Right lung (tissue), 10 donors: ENCODE measurements at places on chromosomes 3 and 15. TPM values are rescaled to one million over a fixed set of nuclear protein-coding genes. Genes with fewer than 3 reads are reported as not detected.

GRCh38 chr15:79858469-79858868, 38.3 kb downstream of the MTHFS start:
- DNase-seq, result no peak

- no peak for DNase-seq
Observed at GRCh38 chr3:36957063-36957462, 12.2 kb upstream of the TRANK1 start.

- DNase-seq, result no peak
Observed at GRCh38 chr3:16721494-16721893, 116.3 kb upstream of the DAZL start.

GRCh38 chr3:117131259-117131658, 421.7 kb downstream of the TUSC7 start:
- no peak for DNase-seq

- DNase-seq, result no peak
Observed at GRCh38 chr3:156729460-156730179, 55.2 kb downstream of the TIPARP start.

DNA sequence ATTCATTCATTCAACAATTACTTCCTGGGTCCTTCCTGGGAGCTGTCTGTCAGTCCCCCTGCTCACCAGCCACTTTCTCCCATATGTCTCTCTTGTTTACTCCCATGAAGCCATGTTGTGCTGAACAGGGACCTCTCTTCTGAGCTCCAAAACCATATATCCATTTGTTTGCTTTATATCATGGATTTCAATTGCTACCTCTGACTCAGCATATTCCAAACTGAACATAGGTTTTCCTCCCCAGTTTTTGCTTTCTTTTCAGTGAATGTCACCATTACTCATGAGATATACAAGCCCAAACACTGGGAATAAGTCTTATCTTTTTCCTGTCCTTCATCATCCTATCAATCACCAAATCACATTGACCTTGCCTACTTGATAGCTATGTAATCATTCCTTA, 152.5 kb upstream of the P2RY1 start:
- no peak for DNase-seq

GRCh38 chr15:29849716-29850115, 27.4 kb upstream of the TJP1 start:
- no peak for DNase-seq

GRCh38 chr3:187077537-187077936, 61.8 kb downstream of the RPL39L start:
- DNase-seq, result no peak

DNA sequence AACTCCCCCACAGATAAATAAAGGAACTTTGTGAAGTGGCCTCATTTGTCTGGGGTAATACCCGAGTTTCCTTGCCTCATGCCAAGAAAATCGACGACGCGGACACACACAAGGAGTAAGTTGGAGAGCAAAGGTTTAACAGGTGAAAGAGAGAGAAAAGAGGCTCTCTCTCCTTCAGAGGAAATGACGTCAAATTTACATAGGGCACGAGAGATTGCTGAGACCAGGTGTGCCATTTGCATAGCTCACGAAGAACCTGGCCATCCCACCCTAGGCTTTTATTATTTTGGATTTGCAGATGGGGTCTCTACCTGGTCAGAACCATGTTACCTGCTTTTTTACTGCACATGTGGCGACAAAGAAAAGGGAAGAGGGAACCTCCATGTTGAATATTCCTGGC, 49.3 kb upstream of the IGF2BP2 start:
- DNase-seq, result no peak

DNA sequence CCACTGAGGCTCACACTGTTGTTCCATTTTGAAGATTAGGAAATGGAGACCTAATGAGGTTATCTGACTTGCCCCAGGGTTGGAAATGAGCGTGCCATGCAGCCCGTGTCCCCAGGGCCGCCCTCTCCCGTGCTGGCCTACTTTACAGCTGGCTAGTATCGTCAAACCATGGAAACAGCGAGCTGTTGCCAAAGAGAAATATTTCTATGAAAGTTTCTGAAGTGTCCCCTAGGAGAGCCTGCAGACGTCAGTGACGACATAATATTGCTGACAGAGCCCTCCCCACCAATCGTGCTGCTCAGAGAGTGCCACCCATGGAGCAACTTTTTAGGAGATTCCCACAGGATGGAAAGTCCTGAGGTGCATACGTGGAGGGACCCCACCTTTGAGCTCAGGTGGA, 11.2 kb upstream of the FAM174B start:
- peak; percentile 91 for DNase-seq

DUOX1 gene
- polyA plus RNA-seq, result 5.2 TPM

VIPR1 gene
- 12.6 TPM for polyA plus RNA-seq

GRCh38 chr3:13718436-13718835, 161.4 kb downstream of the WNT7A start:
- no peak for DNase-seq

- no peak for DNase-seq
Observed at GRCh38 chr3:131048030-131048429, 21.4 kb downstream of the NEK11 start.

DNA sequence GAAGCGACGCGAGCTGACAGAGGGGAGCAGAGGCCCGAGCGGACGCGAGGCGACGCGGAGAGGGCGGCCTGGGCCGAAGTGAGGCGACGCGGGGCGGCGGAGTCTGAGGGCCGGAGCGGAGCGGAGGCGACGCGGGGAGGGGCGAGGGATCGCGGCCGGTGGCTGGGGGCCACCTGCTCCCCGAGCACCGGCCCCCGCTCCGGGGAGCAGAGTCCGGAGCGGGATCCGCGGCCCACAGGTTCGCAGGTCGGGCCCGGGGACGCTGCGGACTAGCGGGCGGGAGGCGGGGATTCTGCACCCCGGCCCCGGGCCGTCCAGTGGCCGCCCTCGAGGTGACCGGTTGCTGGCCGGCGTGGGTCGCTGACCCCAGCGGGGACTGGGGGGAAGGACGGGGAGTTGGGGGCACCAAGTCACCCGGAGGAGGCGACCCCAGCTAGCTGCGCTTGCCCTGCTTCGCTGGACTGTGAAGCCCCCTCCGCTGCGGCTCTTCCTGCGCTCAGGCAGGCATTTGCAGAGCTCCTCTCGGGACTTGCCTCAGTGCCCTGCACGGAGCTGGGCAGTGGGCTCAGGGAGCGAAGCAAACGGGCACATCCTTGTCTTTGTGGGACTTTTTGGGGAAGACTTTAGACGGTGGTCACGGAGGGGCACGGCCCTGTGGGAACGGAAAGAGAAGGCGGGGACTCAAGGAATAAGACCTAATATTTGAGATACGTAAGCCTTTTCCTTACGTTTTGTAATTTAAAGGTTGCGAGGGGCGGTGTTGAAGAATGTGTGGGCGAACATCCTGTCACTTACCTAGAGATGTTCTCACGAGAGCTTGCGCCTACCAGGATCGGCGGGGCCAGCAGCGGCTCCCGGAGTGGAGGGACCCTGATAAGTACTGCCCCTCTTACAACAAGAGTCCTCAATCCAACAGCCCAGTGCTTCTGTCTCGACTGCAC, 566 bp downstream of the HMCES start:
- DNase-seq, result peak; percentile 42

EBLN2 gene
- polyA plus RNA-seq, result 4.8 TPM

- DNase-seq, result no peak
Observed at GRCh38 chr15:64136347-64136746, 15.2 kb upstream of the SNX22 start.

DNA sequence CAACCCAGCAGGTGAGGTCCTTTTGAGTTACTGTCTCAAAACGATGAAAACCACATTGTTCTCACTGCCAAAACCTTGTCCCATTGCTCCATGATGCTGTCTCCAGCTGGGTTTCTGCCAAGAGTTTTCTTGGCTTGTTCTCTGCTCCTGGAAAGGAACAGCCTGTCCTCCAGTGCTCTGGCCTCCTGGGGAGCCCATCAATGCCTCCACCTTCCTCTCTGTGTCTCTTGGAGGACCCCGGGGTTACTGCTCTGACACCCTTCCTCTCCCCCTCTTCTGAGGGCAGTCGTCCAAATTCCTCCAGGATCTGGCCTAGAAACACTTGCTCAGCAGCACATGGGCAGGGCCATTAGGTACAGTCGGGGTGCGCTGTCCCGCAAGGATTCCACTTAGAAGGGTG, 63.9 kb upstream of the RGMA start:
- DNase-seq, result peak; percentile 60

BFSP2 gene
- polyA plus RNA-seq, result not detected

DNA sequence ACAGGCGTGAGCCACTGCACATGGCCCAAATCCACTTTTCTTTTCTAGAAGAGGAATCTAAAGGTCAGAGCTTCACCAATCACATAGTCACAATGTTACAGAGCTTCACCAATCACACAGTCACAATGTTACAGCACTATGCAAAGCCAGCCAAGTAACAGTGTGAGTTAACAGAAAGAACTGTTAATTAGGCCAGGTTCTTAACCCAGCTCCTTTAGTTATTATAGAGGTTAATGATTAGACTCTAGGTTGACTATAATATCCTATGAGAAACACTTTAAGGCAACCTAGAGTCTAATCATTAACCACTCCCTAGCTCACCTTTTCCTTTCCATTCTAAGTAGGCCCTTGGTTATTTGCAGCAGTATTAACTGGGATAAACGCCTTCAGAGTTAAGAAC, 54.0 kb downstream of the TASOR start:
- peak; percentile 34 for DNase-seq

DNA sequence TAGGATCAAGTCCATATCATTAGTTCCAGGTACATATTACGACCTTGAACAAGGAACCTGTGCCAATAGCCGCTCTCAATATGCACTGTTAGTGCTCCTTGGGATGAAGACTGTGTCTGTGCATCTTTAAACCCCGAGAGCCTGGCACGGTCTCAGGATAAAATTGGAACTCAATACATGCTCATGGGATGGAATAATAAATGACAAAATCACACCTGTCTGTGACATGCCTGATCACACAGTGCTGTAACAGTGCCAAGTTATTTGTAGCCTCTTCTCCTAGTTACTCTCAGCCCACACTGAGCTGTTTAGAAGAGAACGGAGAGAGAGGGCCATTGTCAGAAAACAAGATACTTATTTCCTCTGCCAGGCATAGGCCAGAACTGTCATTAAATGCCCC, 82.2 kb downstream of the SSR3 start:
- no peak for DNase-seq

GRCh38 chr3:184315543-184315867, 1.1 kb downstream of the EIF4G1 start:
- DNase-seq, result no peak

- no peak for DNase-seq
Observed at GRCh38 chr3:20742903-20743552, 557.0 kb upstream of the SGO1 start.

DNA sequence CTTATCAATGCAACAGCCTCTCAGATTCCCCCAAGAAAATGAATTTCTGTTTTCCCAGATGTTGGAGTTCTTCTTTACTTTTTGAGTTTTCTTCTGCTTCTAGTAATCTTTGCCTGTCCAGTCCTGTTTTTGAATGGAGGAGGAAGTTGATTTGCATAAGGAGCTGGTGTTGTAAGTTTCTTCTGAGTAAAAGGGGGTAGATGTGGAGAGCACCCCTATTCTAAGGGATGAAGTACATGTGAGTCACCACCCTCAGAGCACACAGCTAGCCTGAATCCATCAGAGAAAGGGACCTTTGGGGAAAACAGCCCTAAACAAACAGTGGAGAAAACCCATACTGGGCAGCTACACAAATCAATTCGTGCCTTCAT, 34.5 kb downstream of the ACAA1 start:
- no peak for DNase-seq
